ENCODE measurements at places on chromosomes 2 and 18.
A peak's percentile ranks its signal among the peaks of the same experiment; 100 is the strongest.

DNA sequence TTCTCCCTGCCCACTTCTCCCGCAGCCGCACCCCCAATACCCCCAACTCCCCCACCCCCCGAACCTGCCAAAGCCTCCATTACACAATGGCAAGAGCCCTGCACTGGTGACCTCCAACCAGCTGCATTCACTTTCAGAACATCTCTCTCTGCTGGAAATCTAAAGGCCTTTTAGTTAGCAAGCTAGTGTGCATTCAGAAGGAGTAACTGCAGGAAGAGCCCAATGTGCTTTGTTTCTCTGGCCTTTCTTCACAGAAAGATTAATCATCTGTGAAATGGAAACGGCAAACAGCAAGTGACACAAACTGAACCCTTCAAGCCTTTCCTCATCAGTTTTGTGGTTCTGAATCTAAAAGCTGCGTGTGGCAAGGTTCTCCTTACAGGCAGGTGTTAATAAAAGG, 124.2 kb downstream of the OLA1 start:
- peak; percentile 21 for DNase-seq

GRCh38 chr2:187499941-187500532, 52.0 kb upstream of the CALCRL start:
- peak; percentile 55 for DNase-seq

- peak; percentile 56 for DNase-seq
Observed at GRCh38 chr2:127527001-127527804, 914 bp upstream of the IWS1 start.

GRCh38 chr2:38925982-38926381, 36.3 kb downstream of the ARHGEF33 start:
- no peak for DNase-seq

DNA sequence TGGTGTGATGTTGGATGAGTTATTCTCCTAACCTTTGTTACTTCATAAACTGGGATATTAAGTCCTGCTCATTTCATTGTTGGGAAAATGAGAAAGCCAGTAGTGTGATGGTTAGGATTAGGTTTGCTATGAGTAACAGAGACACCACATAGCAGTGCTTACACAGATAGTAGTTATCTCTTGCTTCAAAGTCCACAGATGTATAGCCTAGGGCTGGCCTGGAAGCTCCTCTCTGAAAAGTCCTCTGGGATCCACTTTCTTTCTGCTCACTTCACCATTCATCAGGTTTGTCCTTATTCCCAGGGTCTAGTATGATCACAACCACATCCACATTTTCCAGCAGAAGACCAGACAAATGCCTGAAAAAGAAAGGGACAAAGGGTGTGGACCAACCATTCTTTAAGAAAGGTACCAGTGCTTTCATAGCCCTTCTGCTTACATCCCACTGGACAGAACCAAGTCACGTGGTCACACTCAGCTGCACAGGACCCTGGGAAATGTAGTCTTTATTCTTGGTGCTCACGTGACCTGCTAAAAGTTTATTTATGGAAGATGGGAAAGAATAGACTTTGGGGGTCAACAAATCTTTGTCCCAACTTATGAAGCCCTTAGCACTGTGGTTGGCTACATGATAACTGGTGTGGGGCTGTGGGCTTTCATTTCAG, 108.9 kb downstream of the INSIG2 start:
- DNase-seq = no peak

GRCh38 chr2:128792476-128793054, 473.9 kb upstream of the HS6ST1 start:
- no peak for DNase-seq
